Osteoblast (primary cell): ENCODE measurements at places on chromosomes 6 and 20. TPM values are rescaled to one million over a fixed set of nuclear protein-coding genes. Genes with fewer than 3 reads are reported as not detected.

LY6G5C gene
- 0.59 and 0.72 TPM in 2 replicates for total RNA-seq

PARD6B gene
- 0.72 and 0.88 TPM in 2 replicates for total RNA-seq

PACRG gene
- 0.59 and 1.4 TPM in 2 replicates for total RNA-seq

CHRNA4 gene
- total RNA-seq = not detected in 2 replicates

DNA sequence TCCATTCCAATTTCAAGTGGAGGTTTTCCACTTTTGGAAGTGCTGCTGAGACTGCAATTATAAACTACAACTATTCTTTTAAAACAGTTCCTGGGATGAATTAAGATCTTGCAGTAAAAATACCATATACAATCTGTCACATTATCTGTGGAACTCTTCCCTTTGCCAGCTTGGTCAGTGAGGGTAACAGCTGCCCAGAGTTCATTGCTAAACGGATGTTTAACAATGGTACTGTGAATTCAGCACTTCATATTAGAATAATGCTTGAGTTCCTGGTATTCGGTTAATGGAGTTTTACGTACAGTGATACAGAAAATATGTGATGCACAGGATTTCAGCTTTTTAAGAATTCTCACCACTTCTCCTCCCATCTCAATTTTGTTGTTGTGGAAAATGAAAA is 51.5 kb downstream of the KCNS1 start:
- H3K27me3 ChIP-seq = no peaks in the 10 kb centered on the region
- H3K4me1 ChIP-seq = peaks cover 34% of the 10 kb centered on the region
- H3K36me3 ChIP-seq = no peaks in the 10 kb centered on the region
- H3K4me3 ChIP-seq = no peak overlapping the region
- H3K27ac ChIP-seq = no peak overlapping the region
- no peak for DNase-seq

DNA sequence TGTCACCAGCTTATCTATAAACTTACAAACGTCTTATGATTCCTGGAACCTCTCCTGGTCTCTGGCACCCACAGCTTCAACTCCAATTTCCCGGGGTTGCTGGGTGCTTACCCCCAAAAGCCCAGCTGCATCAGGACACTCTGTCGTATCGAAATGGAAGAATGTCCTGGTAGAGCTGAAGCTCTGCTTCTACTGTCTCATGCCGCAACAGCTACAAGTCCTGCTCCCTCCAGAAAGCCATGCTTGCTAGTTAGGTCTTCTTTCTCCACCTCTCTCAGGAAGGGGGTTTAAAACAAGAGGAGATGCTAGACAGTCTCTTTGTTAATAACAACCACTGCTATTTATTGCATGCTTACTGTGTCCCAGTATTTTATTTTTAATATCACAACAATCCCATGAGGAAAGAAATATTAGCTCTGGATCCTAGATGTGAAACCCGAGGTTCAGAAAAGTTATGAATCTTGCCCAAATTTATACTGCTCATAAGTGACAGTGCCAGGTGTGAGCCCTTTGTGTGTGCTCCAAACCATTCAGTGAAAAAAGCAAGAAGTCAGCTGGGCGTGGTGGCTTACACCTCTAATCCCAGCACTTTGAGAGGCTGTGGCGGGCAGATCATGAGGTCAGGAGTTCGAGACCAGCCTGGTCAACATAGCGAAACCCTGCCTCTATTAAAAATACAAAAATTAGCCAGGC is 82.3 kb upstream of the GCM1 start:
- no peaks in the 10 kb centered on the region for H3K4me1 ChIP-seq
- DNase-seq = no peak
- H3K27ac ChIP-seq = no peak overlapping the region
- no peak overlapping the region for H3K4me3 ChIP-seq
- no peaks in the 10 kb centered on the region for H3K36me3 ChIP-seq

DNA sequence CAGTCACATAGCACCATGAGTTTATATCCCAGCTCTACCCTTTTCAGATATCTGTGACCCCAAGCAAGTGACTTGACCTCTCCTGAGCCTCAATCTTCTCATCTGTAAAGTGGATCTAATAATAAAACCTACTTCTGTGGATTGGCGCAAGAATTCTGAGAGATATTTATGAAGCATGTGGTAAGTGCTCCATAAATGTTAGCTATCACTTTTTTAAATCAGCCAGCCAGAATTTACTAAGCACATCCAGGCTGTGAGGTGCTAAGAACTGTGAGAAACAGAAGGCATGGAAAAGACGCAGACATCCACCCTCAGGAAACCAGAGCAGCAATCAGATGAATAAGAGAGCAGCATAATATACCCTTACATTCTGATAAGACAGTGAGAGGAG is 862 bp downstream of the C20orf96 start:
- H3K4me1 ChIP-seq = peaks cover 22% of the 10 kb centered on the region
- H3K27ac ChIP-seq = peak overlapping the region; percentile 88
- H3K4me3 ChIP-seq = peak overlapping the region; percentile 87
- DNase-seq = no peak
- H3K36me3 ChIP-seq = no peaks in the 10 kb centered on the region
- H3K27me3 ChIP-seq = no peaks in the 10 kb centered on the region

DNA sequence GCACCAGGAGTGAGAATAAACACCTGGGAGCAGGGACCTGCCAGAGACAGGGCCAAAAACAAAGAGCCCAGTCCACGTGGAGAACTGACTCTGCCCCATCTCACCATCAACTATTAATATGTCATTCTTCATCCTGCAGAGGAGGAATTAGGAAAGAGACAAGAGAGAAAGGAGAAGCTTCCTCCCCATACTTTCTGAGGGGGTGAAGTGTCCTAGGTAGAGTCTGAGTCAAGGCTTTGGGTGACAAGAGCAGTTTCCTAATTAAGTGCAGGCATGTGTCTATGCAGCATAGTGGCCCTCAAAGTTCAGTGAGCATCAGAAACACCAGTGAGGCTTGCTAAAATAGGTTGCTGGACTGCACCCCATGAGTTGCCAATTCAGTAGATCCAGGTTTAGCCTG is 40.7 kb upstream of the BMP2 start:
- H3K27me3 ChIP-seq = no peaks in the 10 kb centered on the region
- no peak overlapping the region for H3K4me3 ChIP-seq
- H3K36me3 ChIP-seq = no peaks in the 10 kb centered on the region
- no peaks in the 10 kb centered on the region for H3K4me1 ChIP-seq
- H3K27ac ChIP-seq = no peak overlapping the region

- peak; percentile 90 for DNase-seq
- peak overlapping the region; percentile 99 for H3K27ac ChIP-seq
- no peak overlapping the region for H3K4me3 ChIP-seq
- peaks cover 32% of the 10 kb centered on the region for H3K4me1 ChIP-seq
- no peaks in the 10 kb centered on the region for H3K36me3 ChIP-seq
Measured at GRCh38 chr6:44012078-44012493, 115.2 kb downstream of the MRPL14 start.

GRCh38 chr20:23391707-23392310 is 29.5 kb downstream of the NAPB start:
- DNase-seq = no peak
- H3K4me3 ChIP-seq = no peak overlapping the region

GRCh38 chr20:24586523-24586840 is 117.1 kb downstream of the SYNDIG1 start:
- no peaks in the 10 kb centered on the region for H3K27me3 ChIP-seq
- H3K4me3 ChIP-seq = no peak overlapping the region
- no peak overlapping the region for H3K27ac ChIP-seq
- H3K4me1 ChIP-seq = no peaks in the 10 kb centered on the region

GRCh38 chr6:17965397-17965796 is 22.0 kb downstream of the KIF13A start:
- DNase-seq = peak; percentile 54
- H3K27me3 ChIP-seq = no peaks in the 10 kb centered on the region
- no peak overlapping the region for H3K4me3 ChIP-seq
- no peaks in the 10 kb centered on the region for H3K36me3 ChIP-seq
- H3K27ac ChIP-seq = peak overlapping the region; percentile 74

DNA sequence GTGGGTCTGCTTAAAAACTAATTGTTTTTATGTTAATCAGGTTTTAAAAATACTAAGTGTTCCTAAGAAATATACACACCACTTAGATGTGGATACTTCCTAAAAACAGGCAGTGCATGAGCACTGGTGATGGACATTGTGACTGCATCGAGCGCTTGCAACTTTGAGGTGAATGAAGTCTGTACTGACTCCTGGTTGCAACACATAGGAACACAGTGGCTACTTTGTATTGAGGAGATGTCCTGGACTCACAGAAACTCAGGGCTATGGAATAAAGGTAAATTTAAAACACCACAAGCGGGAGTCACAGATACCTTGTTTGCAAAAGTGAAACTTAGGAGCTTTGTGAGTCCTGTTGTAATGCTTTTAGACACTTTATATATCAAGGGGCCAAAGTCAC is 55.6 kb upstream of the POLR1H start:
- H3K27me3 ChIP-seq = peaks cover 37% of the 10 kb centered on the region
- peaks cover 14% of the 10 kb centered on the region for H3K4me1 ChIP-seq
- no peak overlapping the region for H3K27ac ChIP-seq
- DNase-seq = no peak
- no peaks in the 10 kb centered on the region for H3K36me3 ChIP-seq

DNA sequence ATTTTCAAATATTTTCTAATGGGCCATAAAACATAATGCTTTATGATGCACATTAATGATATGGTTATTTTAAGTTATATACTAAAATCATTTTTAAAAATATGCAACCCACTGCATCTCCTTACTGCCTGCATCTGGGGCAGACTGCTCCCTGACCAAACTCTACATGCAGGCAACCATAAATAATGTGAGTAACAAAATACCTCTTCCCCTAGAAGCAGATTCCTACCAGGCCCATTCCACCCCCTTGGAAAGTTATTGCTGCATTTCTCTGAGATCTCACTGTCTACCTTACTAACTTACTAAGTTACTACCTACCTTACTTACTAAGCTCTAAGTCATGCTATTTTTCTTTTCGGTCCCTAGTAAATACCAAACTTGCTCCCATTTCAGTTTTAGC is 71.8 kb downstream of the ATG5 start:
- no peaks in the 10 kb centered on the region for H3K36me3 ChIP-seq
- H3K27ac ChIP-seq = peak overlapping the region; percentile 49
- no peaks in the 10 kb centered on the region for H3K27me3 ChIP-seq
- no peak overlapping the region for H3K4me3 ChIP-seq
- peak; percentile 10 for DNase-seq
- H3K4me1 ChIP-seq = peaks cover 52% of the 10 kb centered on the region

- peaks cover 77% of the 10 kb centered on the region for H3K36me3 ChIP-seq
- no peaks in the 10 kb centered on the region for H3K27me3 ChIP-seq
- H3K27ac ChIP-seq = no peak overlapping the region
- DNase-seq = peak; percentile 15
- H3K4me1 ChIP-seq = peaks cover 15% of the 10 kb centered on the region
- H3K4me3 ChIP-seq = no peak overlapping the region
Measured at GRCh38 chr6:32980488-32981038, 12.2 kb downstream of the BRD2 start.

GRCh38 chr6:93964926-93965325 is 545.6 kb upstream of the EPHA7 start:
- no peak for DNase-seq
- H3K4me3 ChIP-seq = no peak overlapping the region
- no peaks in the 10 kb centered on the region for H3K36me3 ChIP-seq
- H3K4me1 ChIP-seq = no peaks in the 10 kb centered on the region

- no peak overlapping the region for H3K4me3 ChIP-seq
- H3K27ac ChIP-seq = no peak overlapping the region
- no peaks in the 10 kb centered on the region for H3K27me3 ChIP-seq
- DNase-seq = no peak
Measured at GRCh38 chr20:54292185-54292584, 84.3 kb downstream of the PFDN4 start.

GRCh38 chr20:54435015-54435414 is 40.4 kb upstream of the DOK5 start:
- H3K4me1 ChIP-seq = no peaks in the 10 kb centered on the region
- H3K27me3 ChIP-seq = no peaks in the 10 kb centered on the region
- H3K4me3 ChIP-seq = no peak overlapping the region
- DNase-seq = no peak

GRCh38 chr6:129776542-129777330 is 66.8 kb upstream of the ARHGAP18 start:
- no peaks in the 10 kb centered on the region for H3K36me3 ChIP-seq
- no peaks in the 10 kb centered on the region for H3K27me3 ChIP-seq
- no peak for DNase-seq
- H3K27ac ChIP-seq = no peak overlapping the region
- no peak overlapping the region for H3K4me3 ChIP-seq
